ENCODE measurements at places on chromosomes 4 and X.

- no peak for DNase-seq
Measured at GRCh38 chrX:63283348-63283747, 67.8 kb downstream of the SPIN4 start.

GRCh38 chr4:67201334-67201733 lies 344.0 kb downstream of the CENPC start:
- no peak for DNase-seq

- no peak for DNase-seq
Measured at GRCh38 chr4:20418861-20419451, 167.3 kb downstream of the SLIT2 start.

DNA sequence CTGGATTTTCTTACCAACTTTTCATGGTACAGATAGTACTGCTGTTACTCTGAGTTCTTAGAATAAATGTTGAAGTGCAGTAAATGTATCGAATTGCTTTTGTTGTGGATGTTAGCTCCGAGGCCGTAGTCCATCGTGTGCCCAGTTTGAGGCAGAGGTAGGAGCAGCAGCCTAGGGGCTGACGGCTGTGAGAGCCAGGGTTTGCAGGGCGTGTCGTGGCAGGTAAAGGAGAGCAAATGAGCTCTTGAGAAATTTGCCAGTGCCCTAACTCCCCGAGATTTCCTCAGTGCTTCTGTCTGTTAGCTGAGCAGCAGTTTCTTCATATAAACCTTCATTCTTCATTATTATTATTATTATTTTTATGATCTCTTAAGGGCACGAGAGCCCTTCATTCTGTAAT lies 21.6 kb downstream of the PRIMPOL start:
- no peak for DNase-seq

GRCh38 chr4:31949045-31949444 lies 1228.9 kb downstream of the PCDH7 start:
- no peak for DNase-seq

- DNase-seq, result no peak
Measured at GRCh38 chrX:100663642-100664041, 19.6 kb downstream of the SRPX2 start.

DNA sequence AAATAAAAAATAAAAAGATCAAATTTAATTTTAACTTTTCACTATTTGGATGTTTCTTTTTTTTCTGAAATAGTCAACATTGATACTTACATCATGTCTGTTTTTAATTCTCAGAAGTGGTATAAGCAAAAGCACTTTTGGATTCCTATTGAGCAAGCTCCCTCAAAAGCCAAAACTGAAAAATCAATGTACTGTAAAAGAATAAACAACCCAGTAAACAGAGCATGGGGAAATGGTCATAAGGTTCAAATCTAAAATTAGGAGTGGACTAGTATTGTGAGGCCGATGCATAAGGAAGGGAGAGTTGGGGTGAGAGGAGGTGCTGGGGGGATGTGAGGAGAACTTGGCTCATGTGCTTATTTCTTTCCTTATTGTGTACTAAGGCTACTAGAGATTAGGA lies 37.9 kb downstream of the NUDT6 start:
- DNase-seq, result no peak

DNA sequence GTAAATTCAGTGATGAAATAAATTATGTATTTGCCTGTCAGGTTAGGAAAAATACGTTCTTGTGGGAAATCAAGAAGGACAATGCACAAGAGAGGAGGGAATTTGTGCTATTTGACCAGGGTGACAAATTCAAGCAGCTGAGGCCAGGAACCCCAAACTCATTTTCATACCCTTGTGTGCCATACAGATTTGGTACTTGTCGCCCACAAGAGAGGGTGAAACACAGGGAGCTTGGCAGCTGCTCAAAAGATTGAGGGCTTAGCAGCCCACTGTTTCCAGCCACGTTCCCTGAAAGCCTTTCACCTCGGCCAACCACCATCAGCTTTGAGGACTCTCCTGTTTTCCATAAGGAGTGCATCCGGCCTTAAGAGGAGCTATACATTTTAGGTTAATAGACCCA lies 111.2 kb downstream of the COL25A1 start:
- DNase-seq, result no peak

GRCh38 chr4:171650543-171650942 lies 162.7 kb upstream of the GALNTL6 start:
- no peak for DNase-seq

- no peak for DNase-seq
Measured at GRCh38 chr4:146382194-146382593, 139.5 kb downstream of the SLC10A7 start.

DNA sequence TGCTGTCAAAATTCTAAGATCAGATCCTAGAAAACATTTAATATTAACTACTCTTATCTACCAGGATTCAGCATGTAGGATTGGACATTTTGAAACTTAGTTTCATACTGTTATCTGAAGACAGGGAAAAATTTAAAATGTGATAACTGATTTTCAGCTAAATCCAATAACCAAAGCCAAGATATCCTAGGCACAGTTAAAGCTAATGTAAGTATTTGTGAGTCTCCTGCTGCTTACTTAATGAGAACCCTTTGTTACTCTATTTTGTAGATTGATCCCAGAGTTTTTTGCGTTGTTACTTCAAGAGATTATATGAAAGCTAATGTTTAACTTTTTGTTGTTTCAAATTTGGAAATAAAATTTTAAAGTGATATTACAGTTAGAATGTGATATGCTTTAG lies 2.0 kb downstream of the CPE start:
- no peak for DNase-seq

DNA sequence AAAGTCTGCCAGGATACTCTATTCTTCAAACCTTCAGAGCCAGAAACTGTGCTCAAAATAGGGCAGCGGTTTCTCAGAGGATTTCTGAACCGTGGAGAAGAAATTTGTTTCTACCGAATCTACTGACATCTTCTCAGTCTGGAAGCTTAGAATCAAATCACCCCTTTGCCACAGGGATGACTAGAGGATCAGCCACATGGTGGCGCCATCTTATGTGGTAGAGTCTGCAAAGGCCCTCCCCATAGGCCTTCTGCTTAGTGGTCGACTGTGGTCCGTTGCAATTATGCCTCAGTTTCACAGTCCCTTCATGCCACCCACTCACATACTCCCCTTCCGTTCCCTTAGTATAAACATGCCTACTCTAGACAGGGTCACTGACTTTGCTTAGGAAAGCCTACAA lies 680.7 kb upstream of the SPANXN1 start:
- no peak for DNase-seq

DNA sequence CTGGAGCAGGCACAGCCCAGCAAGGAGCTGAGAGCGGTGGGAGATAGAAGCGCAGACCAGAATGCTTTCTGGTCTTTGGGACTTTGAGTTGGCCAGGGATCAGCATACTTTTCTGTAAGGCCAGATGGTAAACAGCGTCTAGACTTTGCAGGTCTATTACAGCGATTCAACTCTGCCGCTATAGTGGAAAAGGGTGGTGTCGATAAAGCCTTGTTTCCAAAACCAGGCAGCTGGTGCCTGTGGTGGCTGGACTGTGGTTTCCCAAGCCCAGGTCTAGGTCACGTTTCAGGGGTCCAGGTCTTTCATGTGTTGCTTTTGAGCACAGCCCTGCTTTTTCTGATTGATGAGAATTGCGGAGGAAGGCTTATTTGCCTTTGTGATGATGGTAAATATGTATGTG lies 40.1 kb downstream of the HTT-AS start:
- no peak for DNase-seq

- no peak for DNase-seq
Measured at GRCh38 chr4:48602763-48603162, 112.7 kb downstream of the ZAR1 start.

DNA sequence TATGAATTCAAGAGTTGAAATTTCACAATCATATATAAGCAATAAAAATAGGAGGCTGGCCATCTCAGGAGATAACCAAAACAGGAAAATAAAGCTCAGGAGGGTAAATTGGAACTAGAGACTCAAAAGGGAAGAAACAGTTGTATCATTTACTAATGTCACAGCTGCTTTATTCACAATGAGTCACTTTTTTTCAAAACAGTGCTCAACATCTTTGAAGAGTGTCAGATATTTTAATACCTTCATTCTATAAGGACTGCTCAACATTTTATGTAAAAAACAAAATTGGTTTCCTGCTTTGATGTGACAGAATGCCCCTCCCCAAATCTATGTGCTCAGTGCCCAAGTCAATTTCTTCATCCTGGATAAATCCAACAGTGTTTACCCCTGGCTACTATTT lies 97.7 kb downstream of the DDX60 start:
- DNase-seq, result no peak

- no peak for DNase-seq
Measured at GRCh38 chr4:168257768-168258167, 60.8 kb downstream of the DDX60 start.

GRCh38 chr4:92303621-92304027 lies at the start of gene GRID2:
Gene GRID2, plus strand, starts transcription at chr4:92303966.
- DNase-seq, result no peak

DNA sequence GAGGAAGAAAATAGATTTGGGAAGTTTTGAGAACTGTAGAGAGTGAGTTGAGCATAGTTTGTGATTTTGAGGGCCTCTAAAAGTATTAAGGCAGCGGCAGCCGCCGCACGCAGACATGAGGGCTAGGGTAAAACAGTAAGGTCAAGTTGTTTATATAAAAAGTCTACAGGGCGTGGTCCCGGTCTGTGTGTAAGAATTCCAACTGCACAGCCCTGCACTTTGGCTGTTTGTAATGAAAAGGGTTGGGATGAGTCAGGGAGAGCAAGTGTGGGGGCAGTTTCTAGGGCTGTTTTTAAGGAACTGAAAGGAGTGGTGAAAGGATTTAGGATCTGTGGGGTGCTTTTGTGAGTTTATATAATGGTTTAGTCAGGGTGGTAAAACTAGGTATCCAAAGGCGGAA lies 55.0 kb downstream of the BEX3 start:
- DNase-seq, result no peak
